ENCODE measurements at places on chromosomes 4 and X.

DNA sequence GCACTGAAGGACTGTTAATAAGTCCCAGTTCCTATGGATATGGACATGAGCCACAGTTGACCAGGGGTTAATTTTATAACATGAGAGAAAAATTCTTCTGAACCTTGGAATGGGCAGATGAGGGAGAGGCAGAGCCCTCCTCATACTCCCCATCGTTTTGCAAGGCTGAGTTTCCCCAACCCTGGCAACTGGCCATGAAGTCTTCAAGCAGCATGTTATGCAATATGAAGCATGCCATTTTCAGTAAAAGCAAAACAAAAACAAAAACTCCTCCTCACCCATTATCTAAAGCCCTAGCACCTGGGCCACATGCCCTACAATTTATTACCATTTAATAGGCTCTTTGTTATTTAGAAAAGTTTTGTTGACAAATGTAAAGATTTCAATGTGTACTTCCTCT lies 64.5 kb downstream of the GPC4 start:
- no peak for DNase-seq

DNA sequence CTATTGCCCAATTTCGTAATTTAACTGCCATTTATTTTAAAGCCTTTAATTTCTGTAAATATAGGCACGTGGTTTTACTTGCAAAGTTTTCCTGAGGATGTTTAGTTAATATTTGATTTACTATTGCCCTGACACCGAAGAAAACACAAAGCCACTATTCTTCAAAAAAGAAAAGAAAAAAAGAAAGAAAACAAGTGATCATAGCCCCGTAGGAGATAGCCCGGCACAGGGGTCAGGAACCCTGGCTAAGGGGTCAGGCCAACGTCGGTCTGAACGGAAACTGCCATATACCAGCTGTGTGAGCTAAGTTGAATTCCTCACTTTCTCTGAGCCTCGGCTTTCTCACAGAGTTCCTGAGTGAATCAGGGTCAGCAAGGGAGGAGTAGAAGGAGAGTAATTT lies 17.7 kb upstream of the LAMP2 start:
- no peak for DNase-seq

DNA sequence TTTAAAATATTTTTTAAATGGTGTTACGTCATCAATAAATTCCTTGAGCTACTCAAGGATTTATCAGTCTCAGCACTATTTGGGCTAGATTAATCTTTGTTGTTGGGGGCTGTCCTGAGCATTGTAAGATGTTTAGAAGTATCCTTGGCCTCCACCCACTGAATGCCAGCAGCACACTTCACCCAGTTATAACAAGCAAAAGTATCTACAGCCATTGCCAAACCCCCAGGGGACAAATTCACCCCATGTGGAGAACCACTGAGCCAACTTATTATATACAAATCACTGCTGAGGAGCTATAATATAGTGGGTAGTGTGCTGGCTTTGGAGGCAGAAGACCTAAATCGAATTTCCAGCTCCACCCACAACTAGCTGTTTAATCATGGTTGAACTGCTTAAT lies 58.3 kb downstream of the ATP10D start:
- no peak for DNase-seq

- DNase-seq = peak; percentile 32
These were observed 6.6 kb upstream of the GRPEL1 start for GRCh38 chr4:7074426-7074825.

DNA sequence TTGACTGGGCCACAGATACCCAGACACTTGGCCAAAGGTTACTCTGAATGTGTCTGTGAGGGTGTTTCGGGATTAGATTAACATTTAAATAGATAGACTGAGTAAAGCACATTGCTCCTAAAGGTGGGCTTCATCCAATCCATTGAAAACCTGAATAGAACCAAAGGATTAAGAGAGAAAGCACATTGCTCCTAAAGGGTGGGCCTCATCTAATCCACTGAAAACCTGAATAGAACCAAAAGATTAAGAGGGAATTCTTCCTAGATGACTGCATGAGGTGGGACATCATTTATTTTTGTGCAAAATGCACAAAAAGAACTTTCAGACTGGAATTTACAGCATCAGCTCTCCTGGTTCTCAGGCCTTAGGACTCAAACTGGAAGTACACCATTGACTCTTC lies 351.2 kb upstream of the PCDH10 start:
- no peak for DNase-seq
